Bone marrow (tissue), 2 donors: ENCODE measurements at places on chromosomes 3 and 15.

DNA sequence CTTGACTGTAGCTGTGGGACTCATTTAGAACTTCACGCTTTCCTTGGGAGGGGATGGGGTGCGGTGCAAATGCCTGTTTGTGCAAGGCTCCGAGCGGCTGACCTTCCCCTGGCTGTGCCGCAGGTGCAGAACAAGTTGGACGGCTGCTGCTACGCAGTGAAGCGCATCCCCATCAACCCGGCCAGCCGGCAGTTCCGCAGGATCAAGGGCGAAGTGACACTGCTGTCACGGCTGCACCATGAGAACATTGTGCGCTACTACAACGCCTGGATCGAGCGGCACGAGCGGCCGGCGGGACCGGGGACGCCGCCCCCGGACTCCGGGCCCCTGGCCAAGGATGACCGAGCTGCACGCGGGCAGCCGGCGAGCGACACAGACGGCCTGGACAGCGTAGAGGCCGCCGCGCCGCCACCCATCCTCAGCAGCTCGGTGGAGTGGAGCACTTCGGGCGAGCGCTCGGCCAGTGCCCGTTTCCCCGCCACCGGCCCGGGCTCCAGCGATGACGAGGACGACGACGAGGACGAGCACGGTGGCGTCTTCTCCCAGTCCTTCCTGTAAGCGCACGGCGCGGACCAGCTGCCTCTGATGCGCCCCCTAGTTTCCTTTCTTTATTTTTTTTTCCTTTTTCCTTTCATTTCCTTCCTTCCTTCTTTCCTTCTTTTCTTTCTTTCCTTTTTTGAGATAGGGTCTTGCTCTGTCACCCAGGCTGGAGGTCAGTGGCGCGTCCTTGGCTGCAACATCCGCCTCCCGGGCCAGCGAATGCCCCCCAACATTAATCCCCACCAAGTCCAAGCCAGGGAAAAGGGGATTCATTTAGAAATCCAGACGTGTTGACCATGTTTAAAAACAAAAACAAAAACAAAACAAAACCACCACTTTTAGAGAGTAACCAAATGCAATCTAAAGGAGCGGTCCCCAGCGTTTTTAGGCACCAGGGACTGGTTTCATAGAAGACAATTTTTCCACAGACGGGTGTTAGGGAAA, 42.7 kb downstream of the EIF2AK4 start:
- DNase-seq, result no peak

DNA sequence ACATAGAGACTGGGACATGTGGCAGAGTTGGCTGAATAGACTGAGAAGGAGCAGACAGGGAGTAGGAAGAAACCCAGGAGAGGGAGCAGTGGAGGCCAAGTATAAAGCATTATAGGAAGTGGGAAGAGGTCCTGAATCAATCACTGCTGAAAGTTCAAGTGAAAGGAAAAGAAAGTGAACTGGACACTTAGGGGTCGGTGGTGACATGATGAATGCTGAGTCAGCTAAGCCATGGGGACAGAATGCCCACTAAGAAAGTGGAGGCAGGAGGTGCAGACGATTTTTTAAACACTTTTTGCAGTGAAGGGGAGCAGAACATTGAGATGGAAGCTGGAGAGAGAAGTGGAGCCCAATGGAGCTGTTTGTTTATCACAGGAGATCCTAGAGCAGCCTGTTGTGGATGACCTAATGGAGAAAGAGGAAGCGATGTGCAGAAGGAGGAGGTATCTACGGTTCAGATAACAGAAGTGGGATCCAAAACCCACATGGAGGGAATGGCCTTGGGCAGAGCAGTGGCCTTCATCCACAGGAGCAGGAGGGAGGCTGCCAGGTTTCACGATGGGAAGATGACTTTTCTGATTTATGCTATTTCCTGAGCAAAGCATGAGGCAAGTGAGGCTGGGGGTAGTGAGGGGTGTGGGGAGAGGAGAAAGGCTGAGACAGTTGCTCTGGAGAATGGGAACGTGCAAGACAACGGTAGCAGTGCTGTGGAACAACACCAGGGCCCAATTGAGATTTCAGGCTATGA, 208.2 kb downstream of the RPLP1 start:
- DNase-seq, result no peak

DNA sequence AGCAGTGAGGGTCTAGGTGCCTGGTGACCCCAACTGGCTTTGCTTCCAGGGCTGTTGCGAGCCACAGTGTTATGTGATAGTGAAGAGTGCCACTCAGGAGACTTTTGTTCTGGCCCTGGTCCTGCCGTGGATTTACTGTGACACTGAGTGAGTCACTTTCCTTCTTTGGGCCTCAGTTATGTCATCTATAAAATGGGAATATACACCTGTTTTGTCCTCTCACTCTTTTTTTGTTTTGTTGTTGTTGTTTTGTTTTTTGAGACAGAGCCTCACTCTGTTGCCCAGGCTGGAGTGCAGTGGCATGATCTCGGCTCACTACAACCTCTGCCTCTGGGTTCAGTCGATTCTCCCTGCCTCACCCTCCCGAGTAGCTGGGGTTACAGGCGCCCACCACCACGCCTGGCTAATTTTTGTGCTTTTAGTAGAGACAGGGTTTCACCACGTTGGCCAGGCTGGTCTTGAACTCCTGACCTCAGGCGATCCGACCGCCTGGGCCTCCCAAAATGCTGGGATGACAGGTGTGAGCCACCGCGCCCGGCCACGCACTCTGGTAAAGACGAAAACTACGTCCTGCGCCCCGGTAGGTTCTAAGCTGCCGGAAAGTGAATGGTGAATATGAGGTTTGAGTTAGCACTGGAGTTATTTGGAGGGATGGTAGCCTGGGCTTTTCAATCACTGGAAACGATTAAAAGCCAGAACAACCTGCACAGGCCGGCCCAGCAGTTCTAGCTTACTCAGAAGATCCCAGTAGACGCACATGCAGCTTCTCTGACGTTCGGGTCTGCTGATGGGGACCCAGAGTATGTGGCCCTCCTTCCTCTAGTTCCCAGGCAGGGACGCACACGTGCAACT, 46.6 kb downstream of the BDH1 start:
- no peak for DNase-seq

GRCh38 chr15:92061511-92062195, 208.1 kb downstream of the SLCO3A1 start:
- no peak for DNase-seq

GRCh38 chr3:53712817-53713388, 133.3 kb downstream of the CHDH start:
- no peak for DNase-seq

- DNase-seq, result no peak
Observed at GRCh38 chr3:16441371-16441875, 72.1 kb downstream of the RFTN1 start.

DNA sequence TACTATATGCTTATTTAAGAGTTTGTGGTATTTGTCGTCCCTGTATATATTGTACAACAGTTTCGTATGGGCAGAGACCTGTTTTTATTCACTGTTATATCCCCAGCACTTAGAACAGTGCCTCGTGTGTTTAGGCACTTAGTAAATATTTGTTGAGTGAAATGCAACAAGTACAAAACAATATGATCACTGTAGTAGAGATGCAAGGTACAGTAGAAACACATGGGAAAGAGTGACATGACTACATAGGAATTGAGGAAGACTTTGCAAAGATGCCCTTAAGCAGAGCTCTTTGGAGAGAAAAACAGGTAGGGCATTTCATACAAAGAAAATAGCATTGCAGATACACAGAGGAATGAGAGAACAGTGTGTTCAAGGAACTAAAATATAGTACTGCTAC, 18.3 kb downstream of the RASA2 start:
- no peak for DNase-seq

GRCh38 chr3:103706671-103707070, 1271.9 kb downstream of the ZPLD1 start:
- DNase-seq, result no peak

- no peak for DNase-seq
Observed at GRCh38 chr3:188236271-188236670, 82.3 kb downstream of the LPP start.

- no peak for DNase-seq
Observed at GRCh38 chr3:169146179-169146665, 517.3 kb downstream of the MECOM start.

DNA sequence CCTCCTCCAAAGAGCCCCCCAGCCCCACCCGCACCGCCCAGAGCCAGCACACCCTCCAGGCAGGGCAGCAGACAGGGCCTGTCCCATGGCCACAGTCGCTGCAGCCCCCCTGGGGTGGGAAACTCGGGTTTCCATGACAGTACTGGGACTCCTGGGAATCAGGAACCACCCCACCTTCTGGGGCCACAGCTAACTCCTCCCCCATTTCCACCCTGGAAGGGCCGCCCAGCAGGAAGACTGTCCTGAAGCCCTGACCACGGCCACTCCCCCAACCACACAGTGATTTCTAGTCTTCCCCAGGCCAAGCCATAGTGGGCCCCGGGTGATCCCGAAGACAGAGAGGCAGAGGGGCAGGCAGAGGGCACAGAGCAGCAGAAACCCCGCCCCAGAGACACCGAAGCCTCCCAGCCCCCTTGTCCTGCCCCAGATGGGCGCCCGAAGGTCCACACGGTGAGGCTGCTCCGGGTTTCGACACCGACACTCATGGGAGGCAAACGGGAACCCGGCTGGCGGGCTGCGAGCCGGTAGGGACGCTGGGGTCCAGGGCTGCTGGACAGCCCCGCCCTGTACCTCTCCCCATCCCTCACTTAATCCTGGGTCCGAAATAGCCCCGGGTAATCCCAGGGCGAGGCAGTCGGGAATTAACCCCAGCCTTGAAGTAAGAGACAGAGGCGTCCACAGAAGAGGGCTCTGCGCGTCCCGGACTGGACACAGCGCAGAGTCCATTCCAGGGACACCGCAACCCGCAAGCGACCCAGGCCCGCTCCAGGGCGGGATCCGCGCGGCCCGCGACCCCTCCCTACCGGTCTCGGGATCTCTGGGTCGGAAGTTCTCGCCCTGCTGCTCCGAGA, 138.4 kb downstream of the NUP210 start:
- no peak for DNase-seq

DNA sequence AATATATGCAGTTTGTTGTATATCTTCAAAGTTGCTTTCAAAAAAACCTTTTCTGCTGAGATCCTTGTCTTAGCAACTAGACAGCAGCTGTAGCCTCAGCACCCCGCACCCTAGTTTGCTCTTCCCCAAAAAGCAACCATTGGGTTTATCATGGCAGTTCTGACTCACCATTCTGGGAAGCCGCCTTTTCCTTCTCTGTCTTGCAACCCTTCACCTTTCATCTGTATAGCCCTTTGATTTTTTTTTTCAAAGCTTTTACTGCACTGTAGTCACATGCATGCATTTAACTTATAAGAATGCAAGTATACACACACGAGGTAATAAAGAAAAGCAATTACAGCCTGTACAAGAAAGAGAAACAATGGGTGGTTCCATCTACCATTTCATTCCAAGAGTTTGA, 65.1 kb upstream of the THBS1 start:
- DNase-seq, result no peak

GRCh38 chr3:76923485-76923884, 116.4 kb upstream of the ROBO2 start:
- no peak for DNase-seq

DNA sequence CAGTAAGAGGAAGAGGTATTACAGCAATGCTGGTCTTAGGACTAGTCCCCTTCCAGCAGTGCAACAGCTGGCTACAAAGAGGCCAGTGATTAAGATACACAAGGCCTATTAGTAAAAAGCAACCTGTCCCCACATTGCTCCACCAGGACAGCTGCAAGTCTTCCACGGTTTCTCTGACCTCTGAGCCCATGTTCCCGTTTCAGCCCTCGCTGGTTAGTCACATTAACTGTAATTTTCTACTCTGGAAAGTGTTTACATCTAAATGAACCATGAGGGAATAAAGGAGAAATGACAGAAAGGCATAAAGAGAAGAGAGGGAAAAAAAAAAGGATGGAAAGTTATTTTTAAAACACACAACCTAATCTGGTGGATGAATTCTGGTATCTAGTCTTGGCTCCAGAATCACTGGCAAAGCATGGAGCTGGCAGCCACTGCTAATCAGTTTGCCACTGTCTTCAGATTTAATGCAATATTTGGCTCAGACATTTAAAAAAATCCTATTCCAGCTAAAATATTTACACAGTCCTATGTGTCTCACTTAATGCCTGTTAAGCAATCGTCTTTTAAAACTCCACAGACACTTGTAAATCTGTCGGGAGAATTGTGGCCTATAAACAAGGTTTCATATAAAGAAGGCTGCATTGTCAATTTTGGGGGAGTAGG, 154.9 kb downstream of the GREM1 start:
- DNase-seq, result no peak

GRCh38 chr3:88188436-88188835, 38.7 kb downstream of the C3orf38 start:
- DNase-seq, result no peak

- DNase-seq, result no peak
Observed at GRCh38 chr3:72041076-72041475, 256.1 kb upstream of the PROK2 start.

GRCh38 chr15:99427668-99428361, 138.0 kb upstream of the MEF2A start:
- DNase-seq, result no peak

DNA sequence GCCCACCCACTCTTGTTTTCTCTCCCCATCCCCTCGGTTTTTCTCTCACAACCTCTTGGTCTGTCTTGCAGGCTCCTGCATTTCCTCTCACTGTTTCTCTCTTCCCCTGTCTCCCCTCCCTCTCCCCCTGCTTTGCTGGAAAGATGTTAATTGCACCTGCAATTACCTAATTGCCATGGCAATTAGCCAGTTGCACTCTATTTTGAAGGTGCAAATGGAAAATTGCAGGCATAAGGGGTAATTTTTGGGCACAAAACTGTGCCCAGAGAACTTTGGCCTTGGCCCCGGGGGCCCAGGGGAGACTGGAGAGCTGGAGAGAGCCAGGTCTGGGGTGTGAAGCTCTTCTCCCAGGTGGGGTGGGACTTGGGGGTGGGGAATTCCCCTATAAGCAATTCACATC, 164.5 kb upstream of the TLE3 start:
- no peak for DNase-seq

- DNase-seq, result no peak
Observed at GRCh38 chr15:94951538-94951937, 720.2 kb downstream of the MCTP2 start.

DNA sequence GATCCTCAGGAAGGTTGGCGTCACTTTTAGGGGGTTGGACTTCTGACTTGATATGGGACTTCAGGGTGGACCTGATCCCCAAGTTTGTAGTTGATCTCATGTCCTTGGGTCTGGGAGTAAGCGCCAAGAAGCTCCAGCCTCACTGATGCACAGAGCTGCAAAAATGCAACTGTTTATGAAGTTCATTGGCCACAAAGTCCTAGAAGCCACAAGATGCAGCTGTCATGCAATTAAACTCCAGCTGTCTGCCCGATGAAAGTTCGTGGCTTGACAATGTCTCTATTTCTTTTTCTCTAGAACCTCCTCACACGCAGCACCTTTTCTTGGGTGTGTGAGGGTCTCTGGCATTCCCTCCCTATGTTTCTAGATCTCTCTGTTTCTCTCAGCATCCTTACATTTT, 9.2 kb upstream of the ACAN start:
- no peak for DNase-seq

GRCh38 chr3:127588806-127589577, 1.5 kb downstream of the TPRA1 start:
- DNase-seq, result no peak

GRCh38 chr3:118244761-118245160, 789.9 kb downstream of the IGSF11 start:
- no peak for DNase-seq
